ENCODE measurements at places on chromosomes 11 and 22.

DNA sequence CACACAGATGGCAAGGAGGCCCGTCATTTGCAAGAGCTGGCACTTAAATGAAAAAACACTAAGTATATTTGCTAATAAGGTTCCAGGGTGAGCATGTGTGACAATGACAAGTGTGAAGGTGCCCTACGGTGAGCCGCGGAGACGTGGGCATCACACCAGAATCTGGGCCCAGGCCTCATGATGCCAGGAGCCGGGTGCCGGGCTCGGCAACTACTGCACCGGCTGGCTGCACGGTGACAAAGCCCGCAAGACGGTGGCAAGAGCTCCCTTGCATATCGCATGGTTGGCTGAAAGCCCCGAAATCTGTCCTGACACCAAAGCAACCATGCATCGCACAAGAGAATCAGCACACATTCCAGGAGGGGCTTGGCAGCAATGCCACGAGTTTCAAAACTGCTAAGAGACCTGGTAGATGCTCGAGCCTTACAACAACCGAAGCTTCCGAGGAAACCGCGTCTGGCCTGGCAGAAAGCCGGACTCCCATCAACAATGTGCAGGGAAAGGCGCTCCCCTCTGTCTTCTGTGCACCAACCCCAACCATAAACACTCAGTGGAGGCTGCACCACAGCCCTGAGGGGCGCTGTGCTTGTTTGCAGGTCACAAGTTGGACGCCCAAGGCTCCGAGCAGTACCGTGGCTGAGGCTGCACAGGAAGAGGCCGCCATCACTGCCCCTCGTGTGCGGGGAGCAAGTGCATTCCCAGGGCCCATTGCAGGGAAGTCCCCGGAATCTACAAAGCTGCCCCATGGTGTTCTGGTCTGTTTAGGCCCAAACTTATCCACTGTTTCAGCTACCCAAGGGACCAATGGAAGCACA is 339.7 kb downstream of the CTTN start:
- DNase-seq, result no peak

GRCh38 chr22:32949391-32950173 is 108.6 kb downstream of the SYN3 start:
- no peak for DNase-seq

- no peak for DNase-seq
Measured at GRCh38 chr11:6233984-6234386, 451 bp downstream of the FHIP1B start.

- DNase-seq, result no peak
Measured at GRCh38 chr11:130882138-130882551, 34.1 kb downstream of the SNX19 start.
